ENCODE measurements at places on chromosomes 1 and 21.

- no peak for DNase-seq
Measured at GRCh38 chr1:203289982-203290260, 15.4 kb upstream of the BTG2 start.

DNA sequence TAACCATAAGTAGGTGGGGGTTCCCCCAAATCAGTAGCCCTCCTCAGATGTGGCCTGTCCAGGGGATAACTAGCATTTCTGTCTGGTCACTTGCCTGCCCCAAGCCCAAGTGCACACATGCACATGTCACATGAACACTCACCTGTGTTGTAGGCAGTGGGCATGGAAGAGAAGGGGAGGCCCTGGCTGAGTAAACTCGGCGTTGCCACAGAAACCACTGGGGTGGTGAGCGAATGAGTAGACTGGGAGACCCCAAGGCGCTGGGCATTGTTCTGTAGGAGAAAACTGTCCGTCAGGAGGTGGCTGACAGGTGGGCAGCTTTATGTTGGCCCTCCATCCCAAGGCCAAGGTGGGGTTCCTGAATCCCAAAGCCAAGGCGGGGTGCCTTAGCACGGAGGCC lies 25.6 kb downstream of the MEF2D start:
- DNase-seq: no peak

- no peak for DNase-seq
Measured at GRCh38 chr1:110081061-110081460, 10.6 kb upstream of the ALX3 start.

GRCh38 chr1:2417833-2418225 lies 5.5 kb upstream of the PEX10 start:
- no peak for DNase-seq

- no peak for DNase-seq
Measured at GRCh38 chr1:99170516-99170915, 93.8 kb upstream of the PLPPR4 start.

GRCh38 chr1:14160781-14161180 lies 437.7 kb upstream of the KAZN start:
- DNase-seq: no peak

DNA sequence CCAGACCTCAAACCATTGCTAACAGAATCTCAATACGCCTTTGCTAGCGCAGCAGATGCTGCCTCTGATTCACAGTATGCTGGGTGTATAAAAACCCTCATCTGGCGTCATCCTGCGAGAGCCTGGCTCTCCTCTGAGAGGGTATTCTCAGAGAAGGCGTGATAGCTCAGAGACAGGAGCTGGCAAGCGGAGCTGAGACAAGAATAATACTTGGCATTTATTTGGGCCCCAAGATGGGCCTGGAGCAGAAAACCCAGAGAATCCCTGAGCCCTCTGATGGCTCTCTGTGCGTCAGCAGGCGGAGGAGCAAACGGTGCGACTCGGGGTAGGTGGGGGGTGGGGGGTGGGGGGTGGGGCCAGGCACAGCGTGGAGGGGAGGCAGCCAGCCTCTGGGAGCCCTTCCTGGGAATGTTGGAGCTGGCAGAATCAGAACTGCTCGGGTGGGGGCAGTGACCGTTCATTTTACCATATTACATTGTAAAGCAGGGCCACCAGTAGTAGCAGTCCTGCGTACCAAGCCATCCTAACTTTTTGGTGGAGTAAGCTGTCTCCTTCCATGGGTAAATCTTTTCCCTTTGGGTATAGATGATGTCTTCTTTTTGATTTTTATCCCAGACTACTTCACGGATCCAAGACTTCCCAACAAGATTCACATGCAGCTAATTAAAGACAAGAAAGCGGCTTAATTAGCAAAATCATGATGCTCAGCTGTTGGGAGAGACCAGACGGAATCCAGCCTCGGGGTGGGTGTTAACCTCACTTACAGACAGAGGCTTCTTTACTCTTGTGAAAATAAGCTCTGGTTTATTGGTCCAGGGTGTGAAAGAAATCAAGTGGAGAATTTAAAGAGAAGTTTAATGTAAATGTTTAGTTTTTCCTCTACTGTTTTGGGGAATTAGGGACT lies 7.1 kb downstream of the RIIAD1 start:
- DNase-seq: no peak

DNA sequence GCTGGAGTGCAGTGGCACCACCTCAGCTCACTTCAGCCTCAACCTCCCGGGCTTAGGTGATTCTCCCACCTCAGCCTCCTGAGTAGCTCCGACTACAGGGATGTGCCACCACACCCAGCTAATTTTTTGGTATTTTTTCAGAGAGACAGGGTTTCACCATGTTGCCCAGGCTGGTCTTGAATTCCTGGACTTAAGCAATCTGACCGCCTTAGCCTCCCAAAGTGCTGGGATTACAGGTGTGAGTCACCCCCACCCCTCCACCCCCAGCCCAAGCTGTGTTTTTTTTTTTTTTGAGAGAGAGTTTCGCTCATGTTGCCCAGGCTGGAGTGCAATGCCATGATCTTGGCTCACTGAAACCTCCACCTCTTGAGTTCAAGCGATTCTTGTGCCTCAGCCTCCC lies 75.4 kb downstream of the NKAIN1 start:
- no peak for DNase-seq

DNA sequence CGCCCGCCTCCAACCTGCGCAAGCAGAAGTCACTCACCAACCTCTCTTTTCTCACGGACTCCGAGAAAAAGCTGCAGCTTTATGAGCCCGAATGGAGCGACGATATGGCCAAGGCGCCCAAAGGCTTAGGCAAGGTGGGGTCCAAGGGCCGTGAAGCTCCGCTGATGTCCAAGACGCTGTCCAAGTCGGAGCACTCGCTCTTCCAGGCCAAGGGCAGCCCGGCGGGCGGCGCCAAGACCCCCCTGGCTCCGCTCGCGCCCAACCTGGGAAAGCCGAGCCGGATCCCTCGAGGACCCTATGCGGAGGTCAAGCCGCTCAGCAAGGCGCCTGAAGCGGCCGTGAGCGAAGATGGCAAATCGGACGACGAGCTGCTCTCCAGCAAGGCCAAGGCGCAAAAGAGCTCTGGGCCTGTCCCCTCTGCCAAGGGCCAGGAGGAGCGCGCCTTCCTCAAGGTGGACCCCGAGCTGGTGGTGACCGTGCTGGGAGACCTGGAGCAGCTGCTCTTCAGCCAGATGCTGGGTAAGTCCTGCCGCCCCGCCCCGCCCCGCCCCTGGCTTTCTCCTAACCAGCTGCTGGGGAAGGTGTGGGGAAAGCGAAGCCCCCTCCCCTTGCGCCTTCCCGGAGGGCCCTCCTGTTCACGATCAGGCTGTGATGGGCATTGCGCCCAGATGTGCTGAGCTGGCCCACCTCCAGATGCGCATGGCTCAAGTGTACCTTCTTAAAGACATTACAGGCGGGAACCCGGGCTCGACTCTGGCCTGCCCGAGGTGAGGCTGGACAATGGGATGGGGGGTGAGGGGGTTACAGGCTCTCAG lies 110.2 kb downstream of the NAV1 start:
- no peak for DNase-seq

DNA sequence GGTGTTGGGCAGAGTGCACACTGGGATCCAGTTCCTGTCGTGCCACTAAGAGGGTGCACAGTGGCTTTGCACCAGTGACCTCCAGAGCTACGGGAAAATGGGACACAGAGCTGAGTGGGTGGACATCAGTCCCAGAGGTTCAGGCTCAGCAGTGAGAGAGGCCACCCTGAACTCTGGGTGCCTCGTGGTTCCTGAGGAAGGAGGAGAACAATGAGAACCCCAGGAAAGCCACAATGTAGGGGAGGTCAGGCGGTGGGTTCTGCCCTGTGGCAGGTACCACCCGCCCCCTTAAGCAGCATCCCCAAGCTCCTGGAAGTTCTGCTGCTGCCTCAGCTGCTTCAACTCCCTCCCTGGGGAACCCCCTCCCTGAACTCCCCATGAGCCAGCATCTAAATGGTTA lies 112.2 kb downstream of the GRIK3 start:
- DNase-seq: no peak

GRCh38 chr1:117512728-117513321 lies 93.0 kb upstream of the TENT5C start:
- DNase-seq: no peak

GRCh38 chr1:179879797-179880196 lies 2.2 kb upstream of the TOR1AIP2 start:
- DNase-seq: no peak

DNA sequence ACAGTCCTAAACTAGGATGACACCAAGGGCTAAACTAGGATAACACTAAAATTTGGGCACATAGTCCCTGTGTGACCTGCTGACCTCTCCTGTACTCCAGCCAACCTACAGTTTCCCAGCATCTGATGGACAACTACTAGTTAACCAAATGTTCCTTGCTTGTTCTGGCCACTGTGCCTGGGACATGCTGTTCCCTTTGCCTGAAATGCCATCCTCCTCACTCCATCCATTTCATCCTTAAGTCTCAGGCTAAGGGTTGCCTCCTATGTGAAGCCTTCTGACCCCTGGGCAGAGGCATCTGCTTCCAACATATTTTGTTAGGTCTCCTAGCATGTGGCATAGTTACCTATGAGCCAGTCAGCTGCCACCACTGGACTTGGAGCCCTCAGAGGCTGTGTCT lies 204.9 kb upstream of the JUN start:
- no peak for DNase-seq

DNA sequence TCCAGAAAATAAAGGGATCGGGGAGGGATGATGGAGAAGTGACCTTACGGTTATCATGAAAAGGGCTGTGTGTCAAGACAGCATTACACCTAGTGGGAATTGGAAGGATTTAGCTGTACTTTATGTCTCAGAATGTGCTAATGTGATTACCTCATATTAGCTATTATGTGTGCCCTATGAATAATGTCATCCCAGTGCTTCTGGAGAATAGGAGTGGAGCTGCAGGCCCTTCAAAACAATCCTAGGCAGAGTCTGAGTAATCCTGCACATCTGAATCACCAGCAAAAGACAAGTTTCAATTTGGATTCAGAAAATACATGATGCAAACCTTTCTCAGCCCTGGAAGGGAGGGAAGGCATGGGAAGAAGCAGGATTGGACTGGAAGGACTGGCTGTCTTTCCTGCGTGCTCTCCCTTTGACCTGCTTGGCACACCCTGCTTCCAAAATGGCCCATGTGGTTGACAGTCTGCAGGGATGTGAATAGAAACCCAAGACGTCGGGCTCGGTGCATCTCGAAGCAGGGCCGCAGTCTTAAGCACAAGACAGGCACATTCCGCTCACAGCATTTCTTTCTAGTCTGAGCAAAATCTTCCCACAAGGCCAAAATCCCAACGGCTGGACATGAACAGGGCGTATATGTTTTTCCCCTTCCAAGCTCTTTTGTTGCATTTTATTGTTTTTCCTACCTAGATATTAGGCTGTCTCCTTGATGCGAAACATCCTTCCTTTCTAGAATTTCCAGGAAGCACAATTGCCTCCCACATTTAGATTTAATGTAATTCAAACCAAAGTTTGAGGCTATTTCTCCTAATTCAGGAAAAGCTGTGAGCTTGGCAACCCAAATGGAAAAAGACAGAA lies 54.3 kb upstream of the TARBP1 start:
- DNase-seq: no peak

GRCh38 chr1:54551891-54552290 lies 3.9 kb downstream of the ACOT11 start:
- no peak for DNase-seq

- no peak for DNase-seq
Measured at GRCh38 chr1:3673381-3674099, 21.2 kb downstream of the TP73 start.

GRCh38 chr1:1755852-1756251 lies 22.4 kb downstream of the NADK start:
- no peak for DNase-seq

GRCh38 chr1:240414237-240414636 lies 197.7 kb downstream of the GREM2 start:
- DNase-seq: no peak

- DNase-seq: no peak
Measured at GRCh38 chr21:43727519-43728153, 8.7 kb downstream of the PDXK start.

DNA sequence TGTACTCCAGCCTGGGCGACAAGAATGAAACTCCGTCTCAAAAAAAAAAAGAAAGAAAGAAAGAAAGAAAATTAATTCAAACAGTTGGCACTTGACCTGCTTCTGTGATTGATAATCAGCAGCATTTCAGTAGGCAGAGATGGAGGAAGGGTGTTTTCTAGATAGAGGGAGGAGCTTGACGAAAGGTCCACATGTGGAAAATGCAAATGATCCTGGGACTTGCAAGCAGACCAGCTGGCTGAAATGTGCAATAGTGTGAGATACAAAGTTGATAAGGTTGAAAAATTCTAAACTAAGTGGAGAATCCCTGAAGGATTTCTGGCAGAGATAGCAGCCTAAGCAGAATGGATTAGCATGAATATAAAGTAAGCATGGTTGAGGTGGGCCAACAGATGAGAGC lies 4.2 kb downstream of the ELAPOR1 start:
- DNase-seq: no peak

- DNase-seq: no peak
Measured at GRCh38 chr1:171801487-171801891, 20.0 kb downstream of the METTL13 start.

DNA sequence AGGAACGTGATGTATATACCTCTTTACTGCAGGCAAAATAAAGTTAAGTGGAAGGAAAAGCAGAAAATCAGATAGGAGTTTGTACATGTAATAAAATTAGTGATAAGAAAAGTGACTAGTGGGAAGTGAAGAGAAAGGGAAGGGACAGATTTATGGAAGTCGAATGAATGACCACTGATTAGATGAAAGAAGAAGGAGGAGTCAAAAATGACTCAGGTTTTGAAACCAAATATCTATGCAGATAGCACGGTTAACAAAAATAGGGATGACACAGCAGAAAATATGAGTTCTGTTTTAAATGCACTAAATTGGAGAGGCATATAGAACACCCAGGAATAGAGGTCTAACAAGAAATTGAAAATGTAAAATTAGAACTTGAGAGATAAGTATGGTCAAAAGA lies 128.0 kb downstream of the HMCN1 start:
- DNase-seq: no peak

DNA sequence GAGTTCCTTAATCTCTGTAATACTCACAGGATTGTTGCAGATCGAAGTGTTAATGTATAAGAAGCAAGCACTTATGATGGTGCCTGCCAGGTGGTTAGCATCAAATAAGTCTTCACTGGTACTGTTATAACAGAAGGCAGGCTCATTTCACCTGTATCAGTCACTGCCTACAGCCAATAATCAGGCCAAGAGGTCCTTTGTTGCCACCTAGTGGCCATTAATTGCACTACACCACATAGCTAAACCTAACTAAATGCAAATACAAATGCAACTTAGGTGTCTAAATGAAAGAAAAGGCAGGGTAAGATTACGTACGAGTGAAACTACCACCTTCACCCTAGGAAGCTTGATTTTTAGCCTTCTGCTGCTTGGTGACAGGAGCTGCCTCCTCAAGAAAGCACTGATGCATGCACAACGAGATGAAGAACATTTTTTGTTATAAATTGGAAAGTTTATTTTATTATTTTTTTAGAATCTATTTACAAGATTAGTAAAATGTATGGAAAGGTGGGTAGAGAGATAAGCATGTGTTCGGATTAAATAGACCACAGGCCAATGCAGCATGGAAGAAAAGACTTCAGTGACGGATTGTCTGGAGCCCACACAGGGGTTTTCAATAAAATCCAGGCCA lies 334.8 kb upstream of the CAMK1G start:
- peak; percentile 70 for DNase-seq

All from DND-41 (cell line).